ENCODE measurements at places on chromosomes 12 and 14.

GRCh38 chr12:118357257-118358007, 15.3 kb downstream of the TAOK3 start:
- DNase-seq: peak; percentile 29

- DNase-seq: no peak
Observed at GRCh38 chr14:32480337-32480736, 151.2 kb downstream of the AKAP6 start.

DNA sequence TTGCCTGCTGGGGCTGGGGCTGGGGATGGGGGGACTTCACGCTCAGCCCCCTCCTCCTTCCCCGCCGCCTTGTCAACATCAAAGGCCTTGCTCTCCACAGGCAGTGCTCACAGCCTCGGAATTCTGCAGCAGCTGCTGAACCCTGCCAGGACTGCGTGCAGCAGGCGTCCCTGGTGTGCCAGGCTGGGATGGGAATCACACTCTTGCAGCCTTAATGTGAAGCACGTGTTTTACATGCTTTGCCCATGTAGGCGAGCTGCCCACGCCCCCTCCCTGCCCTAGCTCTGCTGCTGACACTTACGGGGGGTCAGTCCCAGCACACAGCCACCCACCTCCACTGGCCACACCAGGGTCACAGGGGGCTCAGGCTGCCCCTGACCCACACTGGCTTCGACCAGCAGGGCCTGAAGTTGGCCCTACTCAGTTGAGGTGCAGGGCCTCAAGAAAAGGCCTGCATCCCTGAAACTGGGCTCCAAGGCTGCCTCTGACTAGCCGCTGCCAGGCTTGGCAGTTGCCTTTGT, 276.2 kb upstream of the RTL1 start:
- no peak for DNase-seq

- DNase-seq: no peak
Observed at GRCh38 chr14:72796935-72797334, 97.0 kb downstream of the DPF3 start.

- DNase-seq: no peak
Observed at GRCh38 chr12:27330846-27331245, 1.8 kb upstream of the BMAL2 start.

GRCh38 chr14:67483579-67484285, 4.8 kb downstream of the TMEM229B start:
- no peak for DNase-seq

DNA sequence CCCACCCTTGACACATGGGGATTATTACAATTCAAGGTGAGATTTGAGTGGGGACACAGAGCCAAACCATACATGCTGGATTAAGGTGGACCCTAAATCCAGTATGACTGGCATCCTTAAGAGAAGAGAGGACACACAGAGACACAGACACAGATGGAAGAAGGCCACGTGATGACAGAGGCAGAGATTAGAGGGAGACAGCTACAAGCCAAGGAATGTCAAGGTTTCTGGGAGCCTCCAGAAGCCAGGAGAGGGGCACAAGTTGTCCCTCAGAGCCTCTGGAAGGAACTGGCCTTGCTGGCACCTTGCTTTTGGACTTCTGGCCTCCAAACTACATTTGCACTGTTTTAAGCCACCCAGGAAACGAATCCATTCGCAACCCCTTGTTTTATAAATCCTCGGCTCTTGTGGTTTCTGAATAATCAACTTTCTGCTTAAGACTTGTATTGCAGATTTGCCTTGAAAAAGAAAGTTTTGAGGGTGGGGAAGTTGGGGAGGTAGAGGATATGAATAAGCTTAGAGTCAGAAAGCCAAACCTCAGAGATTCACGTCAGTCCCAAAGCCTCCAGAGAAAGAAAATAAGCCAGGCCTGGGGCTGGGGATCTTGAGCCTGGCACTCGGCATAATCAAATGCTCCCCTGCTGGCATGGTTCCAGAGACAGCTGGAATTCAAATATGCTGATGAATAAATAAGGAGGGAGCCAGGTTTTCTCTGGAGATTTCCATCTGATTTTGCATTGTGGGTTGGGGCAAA, 224.2 kb upstream of the PWP1 start:
- no peak for DNase-seq

GRCh38 chr14:30078811-30079402, 151.3 kb upstream of the PRKD1 start:
- no peak for DNase-seq

- DNase-seq: no peak
Observed at GRCh38 chr12:131331148-131331750, 377.5 kb downstream of the ADGRD1 start.

- DNase-seq: no peak
Observed at GRCh38 chr14:71060825-71061455, 153.7 kb downstream of the PCNX1 start.

GRCh38 chr14:91127401-91127801, 13.5 kb downstream of the DGLUCY start:
- DNase-seq: no peak

- DNase-seq: no peak
Observed at GRCh38 chr14:85960756-85961155, 430.8 kb downstream of the FLRT2 start.

- no peak for DNase-seq
Observed at GRCh38 chr12:93430280-93430679, 11.5 kb downstream of the UBE2N start.

DNA sequence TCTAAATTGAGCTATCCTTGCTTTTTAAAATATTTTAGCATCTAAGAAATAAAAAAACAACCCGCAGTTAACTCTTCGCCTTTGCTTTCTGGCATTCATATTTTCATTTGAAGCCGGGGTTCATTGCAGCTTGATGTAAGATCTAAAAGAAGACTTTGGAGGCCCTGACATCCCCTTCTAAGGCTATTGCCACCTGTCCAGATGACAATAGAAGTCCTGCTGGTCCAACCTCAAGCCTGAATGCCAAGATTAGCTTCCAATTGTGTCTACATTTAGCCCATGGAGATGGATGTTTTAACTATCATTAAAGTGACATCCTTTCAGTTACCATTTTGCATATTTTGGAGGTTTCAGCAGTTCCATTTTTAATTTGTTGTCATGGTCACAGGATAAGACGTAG, 51.6 kb upstream of the ATP2A2 start:
- DNase-seq: no peak

DNA sequence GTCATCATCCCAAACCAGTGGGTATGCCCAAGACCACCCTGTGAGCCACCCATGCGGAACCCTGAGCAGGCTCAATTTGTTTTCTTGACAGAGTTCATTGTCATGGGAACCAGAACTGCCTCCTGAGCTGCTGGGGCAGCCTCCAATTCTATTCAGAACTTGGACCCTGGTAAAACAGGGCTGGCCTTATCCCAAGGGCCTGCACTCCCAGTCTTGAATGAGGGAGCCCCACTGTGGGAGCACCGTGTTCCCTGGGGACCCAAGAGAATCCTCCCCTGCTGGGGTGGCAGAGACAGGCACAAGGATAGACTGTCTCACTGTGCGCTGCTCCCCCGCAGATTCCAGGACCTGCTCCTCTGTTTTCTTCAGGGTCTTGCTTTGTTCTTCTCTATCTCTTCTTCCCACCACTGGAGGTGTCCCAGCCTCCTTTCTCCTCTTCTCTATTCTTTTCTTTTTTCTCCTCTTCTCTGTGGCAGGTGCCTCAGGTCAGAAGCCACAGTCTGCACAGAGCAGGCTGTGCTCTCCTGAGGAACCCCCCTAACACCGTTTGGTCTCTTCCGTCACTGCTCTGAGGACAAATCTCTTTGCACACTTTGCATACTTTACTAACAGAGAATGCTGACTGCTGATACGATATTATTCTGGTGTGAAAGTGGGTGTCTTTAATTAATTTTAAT, 31.2 kb upstream of the CHPT1 start:
- no peak for DNase-seq

- peak; percentile 45 for DNase-seq
Observed at GRCh38 chr14:101595887-101596721, 34.8 kb downstream of the DIO3 start.

DNA sequence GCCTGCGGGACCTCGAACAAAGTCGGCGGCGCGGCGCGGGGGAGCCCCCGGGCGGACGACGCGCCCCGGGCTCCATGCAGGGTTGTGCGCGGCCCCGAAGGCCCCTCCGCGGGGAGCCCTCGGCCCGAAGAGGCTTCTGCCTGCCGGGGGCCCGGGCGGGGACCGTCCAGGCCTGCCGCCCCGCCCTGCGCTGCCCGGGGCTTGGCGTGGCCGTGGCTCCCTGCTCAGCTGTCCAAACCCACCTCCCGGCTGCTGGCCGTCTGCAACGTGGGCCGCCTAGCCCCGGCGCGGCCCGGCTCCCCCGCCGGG, 670 bp downstream of the DYRK2 start:
- DNase-seq: no peak

DNA sequence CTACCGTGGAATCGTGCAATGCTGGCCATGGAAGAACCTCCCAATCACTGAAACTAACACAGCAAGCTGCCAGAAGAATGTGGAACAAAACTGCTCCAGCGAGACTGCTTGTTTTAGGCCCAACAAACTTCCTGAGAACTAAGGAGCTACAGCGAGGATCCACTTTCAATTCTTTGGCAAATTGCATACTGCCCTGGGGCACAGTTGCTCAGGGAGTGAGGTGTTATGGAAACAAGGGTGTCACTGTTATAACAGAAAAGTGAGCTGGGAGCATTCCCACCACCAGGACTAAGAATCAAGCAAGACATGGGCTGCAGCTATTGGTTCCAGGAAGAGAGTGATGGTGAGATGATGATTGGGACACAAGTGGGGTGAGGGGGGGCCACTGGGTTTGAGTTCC, 1606.1 kb upstream of the FLRT2 start:
- DNase-seq: no peak
